ENCODE measurements at places on chromosomes 7 and 10.

GRCh38 chr7:129606803-129607202 is 4.7 kb upstream of the NRF1 start:
- ATAC-seq: no peak

GRCh38 chr10:121928528-121928884 is 675 bp upstream of the ATE1 start:
- ATAC-seq: peak; percentile 12

DNA sequence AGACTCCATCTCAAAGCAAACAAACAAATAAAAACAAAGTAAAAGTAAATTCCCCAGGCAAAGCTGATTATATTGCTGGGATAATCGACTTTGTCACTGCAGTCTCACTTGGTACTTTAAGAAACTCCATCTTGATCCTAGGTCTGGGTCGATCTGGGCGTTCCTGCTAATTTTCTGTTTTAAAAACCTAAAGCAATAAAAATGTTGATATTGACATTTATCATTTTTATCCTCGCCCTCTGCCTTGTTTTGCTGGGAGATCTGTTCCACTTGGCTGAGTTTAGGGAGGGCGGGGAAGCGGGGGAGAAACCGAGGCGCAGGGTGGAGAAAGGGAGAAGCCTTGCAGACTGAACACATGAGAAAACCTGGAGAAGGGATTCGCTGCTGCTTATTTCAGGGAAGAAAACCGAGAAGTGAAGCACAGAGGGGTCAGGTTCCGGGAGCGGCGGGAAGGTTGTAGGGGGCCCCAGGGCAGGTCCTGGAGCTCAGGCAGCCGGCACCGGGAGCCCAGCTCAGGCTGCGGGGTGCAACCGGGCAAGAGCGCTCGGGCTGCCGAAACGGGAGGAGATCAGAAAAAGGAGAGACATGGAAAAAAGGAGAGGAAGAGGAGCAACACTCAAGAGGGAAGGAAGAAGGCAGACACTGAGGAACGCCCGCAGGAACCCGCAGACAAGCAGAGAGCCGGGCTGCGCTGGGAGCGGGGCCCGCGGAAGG is 27.3 kb upstream of the KMT2C start:
- peak; percentile 81 for ATAC-seq

GRCh38 chr10:6035101-6035834 is 26.9 kb downstream of the IL2RA start:
- ATAC-seq: no peak

GRCh38 chr10:113753020-113753692 is 1.7 kb downstream of the PLEKHS1 start:
- ATAC-seq: no peak

DNA sequence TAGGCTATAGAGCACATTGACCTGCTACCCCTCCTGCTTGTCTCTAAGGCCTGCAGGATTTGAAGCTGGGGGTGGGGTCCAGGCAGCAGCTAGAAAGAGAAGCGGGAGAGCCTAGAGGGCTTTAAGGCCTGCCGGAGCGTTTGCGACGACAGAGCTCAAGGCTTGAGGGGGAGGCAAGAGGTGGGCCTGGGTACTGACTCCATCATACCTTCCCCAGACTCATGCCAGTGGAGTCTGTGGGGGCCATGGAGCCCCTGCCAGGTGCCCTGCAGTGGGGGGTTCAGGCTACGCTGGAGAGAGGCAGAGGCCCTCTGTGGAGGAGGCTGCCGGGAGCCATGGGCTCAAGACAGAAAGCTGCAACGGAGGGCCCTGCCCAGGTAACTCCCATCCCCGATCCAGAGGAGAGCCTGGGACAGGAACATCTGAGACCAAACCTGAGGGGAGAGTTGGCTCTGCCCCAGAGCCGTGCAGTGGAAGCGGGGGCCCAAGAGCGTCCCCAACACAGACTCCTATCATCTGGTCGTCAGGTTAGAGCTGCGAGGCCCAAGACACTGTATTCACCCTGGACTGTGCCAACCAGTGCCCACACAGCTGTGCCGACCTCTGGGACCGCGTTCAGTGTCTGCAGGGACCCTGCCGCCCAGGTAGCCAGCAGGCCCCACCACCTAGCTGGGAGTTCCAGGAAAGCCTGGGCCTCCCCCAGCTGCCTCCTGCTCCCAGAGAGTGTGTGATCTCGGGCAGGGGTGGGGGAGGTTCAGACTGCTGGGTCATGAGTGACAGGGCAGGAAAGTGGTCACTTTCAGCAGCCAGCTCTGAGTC is 13.2 kb upstream of the ZNF862 start:
- ATAC-seq: no peak

- ATAC-seq: peak; percentile 56
These were observed at the start of gene FAM171A1 for GRCh38 chr10:15370856-15371701. Gene FAM171A1, minus strand, starts transcription at chr10:15371289. Its CDS starts 237 bp downstream, at chr10:15371052.

- no peak for ATAC-seq
These were observed 655.0 kb upstream of the MGMT start for GRCh38 chr10:128812000-128812399.

DNA sequence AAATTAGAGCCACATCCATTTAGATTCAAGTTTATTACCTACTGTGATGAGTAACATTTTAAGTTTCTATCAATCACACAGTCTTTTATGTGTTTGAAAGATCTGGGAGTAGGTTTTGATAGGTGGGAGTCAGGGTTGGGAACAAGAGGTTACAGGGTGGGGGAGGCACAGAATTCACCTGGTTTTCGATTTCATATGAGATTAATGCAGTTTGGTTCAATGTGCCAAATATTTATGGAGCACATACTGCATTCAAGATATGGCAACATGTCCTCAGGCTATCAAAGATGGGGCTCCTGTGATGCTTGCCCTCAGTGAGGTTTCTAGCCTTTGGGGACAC is 564.1 kb downstream of the SUGCT start:
- no peak for ATAC-seq
